ENCODE measurements at places on chromosomes 2 and 18. TPM values are rescaled to one million over a fixed set of nuclear protein-coding genes. Genes with fewer than 3 reads are reported as not detected.

The IL1F10 gene
- not detected for total RNA-seq

The CFC1 gene
- not detected for total RNA-seq

The SAG gene
- total RNA-seq, result not detected

The SERPINB10 gene
- not detected for total RNA-seq

The SERPINB11 gene
- not detected for total RNA-seq

The STK25 gene
- total RNA-seq, result 107 TPM

The SPC25 gene
- 0.84 TPM for total RNA-seq

The SERPINB2 gene
- total RNA-seq, result not detected

GRCh38 chr2:104164721-104165252 lies 689.1 kb upstream of the POU3F3 start:
- no peak for DNase-seq
- H3K27me3 ChIP-seq, result no peaks in the 10 kb centered on the region
- H3K4me1 ChIP-seq, result no peaks in the 10 kb centered on the region
- H3K4me3 ChIP-seq, result no peak overlapping the region
- H3K36me3 ChIP-seq, result no peaks in the 10 kb centered on the region

GRCh38 chr2:157320409-157320808 lies 5.2 kb downstream of the ERMN start:
- H3K4me1 ChIP-seq, result no peaks in the 10 kb centered on the region
- H3K36me3 ChIP-seq, result no peaks in the 10 kb centered on the region
- no peak for DNase-seq
- H3K27ac ChIP-seq, result no peak overlapping the region
- no peak overlapping the region for H3K4me3 ChIP-seq

DNA sequence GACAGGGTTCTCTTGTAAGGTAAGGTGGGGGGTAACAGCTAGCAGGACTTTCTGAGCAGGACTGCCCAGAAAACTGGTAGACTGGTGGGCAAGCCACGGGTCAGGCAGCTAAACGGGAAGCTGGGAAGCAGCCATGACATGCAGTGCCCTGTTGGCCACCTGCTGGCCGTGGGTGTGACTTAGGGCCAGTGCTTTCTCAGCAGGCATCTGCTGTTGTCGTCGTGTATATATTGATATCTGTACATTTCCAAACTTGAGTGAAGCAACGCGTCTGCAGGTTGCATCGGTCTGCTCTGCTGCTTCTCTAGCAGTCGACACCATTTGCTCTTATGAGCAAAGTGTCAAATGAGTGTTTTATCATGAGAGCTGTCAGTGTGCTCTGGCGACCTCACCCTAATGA lies 31.0 kb downstream of the COA5 start:
- H3K4me1 ChIP-seq, result no peaks in the 10 kb centered on the region
- no peaks in the 10 kb centered on the region for H3K27me3 ChIP-seq
- no peaks in the 10 kb centered on the region for H3K36me3 ChIP-seq
- no peak overlapping the region for H3K27ac ChIP-seq
- no peak for DNase-seq

- DNase-seq, result no peak
- H3K27ac ChIP-seq, result no peak overlapping the region
- no peaks in the 10 kb centered on the region for H3K36me3 ChIP-seq
- no peak overlapping the region for H3K4me3 ChIP-seq
- H3K4me1 ChIP-seq, result peaks cover 9% of the 10 kb centered on the region
These were observed 65.5 kb downstream of the MOGAT1 start for GRCh38 chr2:222736924-222737323.

DNA sequence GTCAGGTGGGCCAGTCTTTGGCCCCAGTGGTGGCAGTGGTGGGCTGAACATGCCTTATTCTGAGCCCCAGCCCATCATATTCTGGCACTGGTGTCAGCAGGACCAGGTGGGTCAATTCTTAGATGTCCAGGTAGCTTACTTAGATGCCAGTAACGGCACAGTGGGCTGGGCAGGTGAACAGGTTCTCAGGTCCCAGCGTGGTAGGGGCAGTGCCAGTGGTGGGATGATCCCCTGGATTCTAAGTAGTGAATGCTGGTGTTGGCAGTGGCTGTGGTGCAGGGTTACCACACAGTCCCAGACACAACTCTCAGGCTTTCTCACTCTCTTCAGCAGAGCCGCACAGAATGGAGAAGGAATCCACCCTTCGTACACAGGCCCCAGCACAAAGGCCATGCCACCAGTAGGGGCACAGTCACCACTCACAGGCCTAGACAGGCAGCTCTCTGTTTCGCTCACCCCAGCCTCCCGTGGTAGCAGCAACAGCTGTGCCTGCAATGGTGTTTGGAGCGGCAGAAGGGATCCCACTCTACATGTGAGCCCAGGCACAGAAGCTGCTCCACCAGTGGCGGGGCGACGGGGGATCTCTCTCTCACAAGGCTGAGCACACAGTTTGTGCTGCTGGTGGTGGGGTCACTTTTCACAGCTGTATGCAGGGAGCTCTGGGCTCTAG lies 97.3 kb downstream of the ANKRD12 start:
- H3K4me1 ChIP-seq, result no peaks in the 10 kb centered on the region
- DNase-seq, result no peak
- no peak overlapping the region for H3K27ac ChIP-seq
- H3K4me3 ChIP-seq, result no peak overlapping the region
- H3K27me3 ChIP-seq, result no peaks in the 10 kb centered on the region
- no peaks in the 10 kb centered on the region for H3K36me3 ChIP-seq

DNA sequence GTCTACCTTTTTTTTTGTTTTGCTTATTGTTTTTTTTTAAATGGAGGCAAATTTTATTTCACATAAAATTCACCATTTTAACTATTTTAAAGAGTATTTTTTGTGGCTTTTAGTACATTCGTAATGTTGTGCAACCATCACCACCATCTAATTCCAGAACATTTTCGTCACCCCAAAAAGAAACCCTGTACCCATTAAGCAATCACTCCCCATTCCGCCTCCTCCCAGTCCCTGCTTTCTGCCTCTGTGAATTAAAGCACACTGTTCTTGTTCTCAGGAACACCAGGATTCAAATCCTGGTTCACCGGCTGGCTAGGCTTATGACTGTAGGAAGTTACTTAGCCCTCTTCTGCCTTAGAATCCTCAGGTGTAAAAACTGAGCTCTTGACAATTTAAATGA lies 36.9 kb upstream of the EPAS1 start:
- no peak for DNase-seq
- H3K27ac ChIP-seq, result no peak overlapping the region
- H3K36me3 ChIP-seq, result no peaks in the 10 kb centered on the region
- H3K4me1 ChIP-seq, result peaks cover 4% of the 10 kb centered on the region
- no peaks in the 10 kb centered on the region for H3K27me3 ChIP-seq

- H3K27me3 ChIP-seq, result no peaks in the 10 kb centered on the region
- DNase-seq, result no peak
- no peaks in the 10 kb centered on the region for H3K4me1 ChIP-seq
These were observed 694.7 kb downstream of the CBLN2 start for GRCh38 chr18:71849407-71849806.

DNA sequence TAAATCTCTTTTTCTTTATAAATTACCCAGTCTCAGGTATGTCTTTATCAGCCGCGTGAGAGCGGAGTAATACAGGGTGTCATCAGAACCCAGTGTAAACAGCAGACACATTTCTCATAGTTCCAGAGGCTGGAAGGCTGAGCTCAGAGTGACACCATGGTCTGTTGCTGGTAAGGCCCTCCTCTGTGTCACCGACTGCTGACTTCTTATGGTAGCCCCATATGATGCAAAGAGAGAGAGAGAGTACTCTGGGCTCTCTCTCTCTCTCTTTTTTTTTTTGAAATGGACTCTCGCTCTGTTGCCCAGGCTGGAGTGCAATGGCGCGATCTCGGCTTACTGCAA lies 60.0 kb downstream of the SNORC start:
- H3K4me1 ChIP-seq, result peaks cover 3% of the 10 kb centered on the region
- no peaks in the 10 kb centered on the region for H3K36me3 ChIP-seq
- no peak overlapping the region for H3K4me3 ChIP-seq
- no peak overlapping the region for H3K27ac ChIP-seq
- H3K27me3 ChIP-seq, result no peaks in the 10 kb centered on the region
- DNase-seq, result no peak

DNA sequence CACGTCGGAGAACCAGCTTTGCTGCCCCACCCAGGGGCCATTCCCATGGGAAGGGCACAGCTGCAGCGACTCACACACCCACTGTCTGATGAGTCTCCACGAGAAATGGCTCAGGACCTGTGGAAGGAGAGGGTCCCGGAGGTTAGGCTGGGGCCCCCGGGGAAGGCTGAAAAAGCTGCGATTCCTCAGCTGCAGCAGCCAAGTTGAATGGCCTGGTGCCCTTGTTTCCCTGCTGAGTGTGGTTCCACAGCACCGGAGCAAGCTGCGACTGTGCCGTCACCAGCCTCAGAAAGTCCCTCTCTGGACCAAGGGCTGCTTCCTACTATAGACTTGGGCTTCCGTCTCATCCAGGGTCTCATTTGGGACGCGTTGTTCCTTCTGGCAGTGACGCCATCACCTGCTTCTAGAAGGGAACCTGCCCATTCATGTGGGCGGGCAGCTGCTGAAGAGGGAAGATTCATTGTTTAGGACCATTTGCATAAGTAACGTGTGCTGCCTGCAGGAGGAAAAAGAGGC lies 180.2 kb downstream of the INHBB start:
- H3K36me3 ChIP-seq, result no peaks in the 10 kb centered on the region
- DNase-seq, result no peak
- no peak overlapping the region for H3K27ac ChIP-seq

DNA sequence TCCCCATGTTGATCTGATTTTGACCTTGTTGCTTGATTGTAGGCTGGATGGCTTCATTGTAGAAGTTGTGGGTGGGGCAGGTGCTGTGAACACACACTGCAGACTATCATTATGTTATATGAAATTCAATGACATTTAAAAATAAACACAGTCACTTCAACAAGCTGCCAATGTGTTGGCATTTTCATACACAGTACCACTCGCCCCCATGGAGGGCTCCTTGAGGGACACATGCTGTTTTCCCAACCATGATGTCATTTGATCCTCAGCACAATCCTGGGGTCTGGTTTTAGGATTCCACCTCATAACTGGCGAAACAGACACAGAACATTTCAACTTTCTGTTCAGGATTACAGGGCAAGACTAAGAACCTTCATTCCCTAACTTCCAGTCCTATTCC lies 86.9 kb downstream of the ZCCHC2 start:
- H3K27ac ChIP-seq, result no peak overlapping the region
- no peaks in the 10 kb centered on the region for H3K27me3 ChIP-seq
- no peaks in the 10 kb centered on the region for H3K36me3 ChIP-seq

GRCh38 chr2:121810959-121811853 lies 55.8 kb downstream of the TSN start:
- no peak overlapping the region for H3K4me3 ChIP-seq
- no peaks in the 10 kb centered on the region for H3K36me3 ChIP-seq
- H3K27me3 ChIP-seq, result no peaks in the 10 kb centered on the region
- H3K4me1 ChIP-seq, result no peaks in the 10 kb centered on the region
- DNase-seq, result peak; percentile 75

All from ovary (tissue), 10 donors.